Activated naive CD4-positive, alpha-beta T cell treated with anti-CD3 and anti-CD28 coated beads, Interleukin-2, amount 50 U/mL, for 72 hours (primary cell): ENCODE measurements at places on chromosomes 2 and 18. TPM values are rescaled to one million over a fixed set of nuclear protein-coding genes. Genes with fewer than 3 reads are reported as not detected.

- no peak for DNase-seq
Observed at GRCh38 chr2:239609162-239609561, 208.3 kb upstream of the HDAC4 start.

USP37 gene
- 65.5 TPM for total RNA-seq

DNA sequence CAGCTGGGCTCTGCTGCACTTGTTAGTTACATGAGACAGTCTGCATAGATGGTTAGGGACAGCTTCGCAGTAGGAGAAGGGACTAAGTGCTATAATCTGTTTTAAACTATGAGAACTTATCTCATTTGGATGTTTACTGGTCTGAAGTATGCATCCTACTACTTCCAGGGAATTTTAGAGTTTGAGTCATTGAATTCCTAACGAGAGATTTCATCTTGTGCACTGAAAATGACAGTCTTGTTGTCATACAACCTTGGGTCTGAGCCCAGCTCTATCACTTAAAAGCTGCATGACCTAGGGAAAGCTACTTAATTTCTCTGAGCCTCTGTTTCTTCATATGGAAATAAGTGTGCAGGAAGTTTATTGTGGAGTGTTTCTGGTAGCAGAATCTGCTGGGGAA lies 78.4 kb downstream of the TRIM43 start:
- no peak for DNase-seq

GRCh38 chr2:49753344-49753985 lies 599.1 kb upstream of the FSHR start:
- DNase-seq, result no peak

DNA sequence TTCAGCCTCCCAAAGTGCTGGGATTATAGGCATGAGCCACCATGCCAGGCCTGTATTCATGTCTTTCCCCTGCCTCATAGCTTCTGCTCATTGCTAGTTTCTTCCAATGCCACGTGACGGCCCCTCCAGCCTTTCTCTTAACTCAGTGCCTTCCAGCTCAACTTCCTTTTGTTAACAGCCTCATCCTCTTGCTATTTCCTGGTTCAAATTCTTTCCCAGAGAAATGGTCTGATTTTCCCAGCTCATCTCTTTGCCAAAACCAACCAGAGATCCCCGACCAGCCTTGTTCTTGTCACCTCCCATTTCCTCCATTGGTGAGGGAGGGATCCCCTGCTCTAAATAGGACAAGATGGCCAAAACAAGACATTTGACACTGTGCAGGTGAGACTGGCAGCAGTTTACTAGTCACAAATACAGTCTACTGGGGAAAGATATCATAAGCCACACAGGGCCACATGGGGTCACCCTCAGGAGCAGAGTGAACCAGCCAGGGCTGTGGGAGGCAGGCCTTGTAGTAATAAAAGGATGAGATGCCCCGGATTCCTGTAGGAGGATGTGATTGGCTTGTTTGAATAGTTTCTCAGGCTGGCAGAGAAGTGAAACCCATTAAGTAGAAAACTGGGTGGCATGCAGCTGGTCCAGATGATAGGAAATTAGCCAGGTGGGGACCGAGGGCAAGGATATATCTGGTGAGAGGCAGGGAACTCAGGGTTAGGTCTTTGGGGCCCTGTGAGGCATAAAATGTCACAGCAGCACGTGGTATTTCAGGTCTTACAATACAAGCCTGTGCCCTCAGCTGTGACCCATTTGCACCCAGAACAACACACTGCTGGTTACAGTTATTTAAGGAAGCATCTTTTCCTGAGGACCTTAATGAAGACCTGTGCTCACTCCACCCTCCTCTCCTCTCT lies 6.4 kb downstream of the CD207 start:
- no peak for DNase-seq

IL18RAP gene
- total RNA-seq, result 2.6 TPM
